ENCODE measurements at places on chromosomes 4 and X.
A peak's percentile ranks its signal among the peaks of the same experiment; 100 is the strongest.

DNA sequence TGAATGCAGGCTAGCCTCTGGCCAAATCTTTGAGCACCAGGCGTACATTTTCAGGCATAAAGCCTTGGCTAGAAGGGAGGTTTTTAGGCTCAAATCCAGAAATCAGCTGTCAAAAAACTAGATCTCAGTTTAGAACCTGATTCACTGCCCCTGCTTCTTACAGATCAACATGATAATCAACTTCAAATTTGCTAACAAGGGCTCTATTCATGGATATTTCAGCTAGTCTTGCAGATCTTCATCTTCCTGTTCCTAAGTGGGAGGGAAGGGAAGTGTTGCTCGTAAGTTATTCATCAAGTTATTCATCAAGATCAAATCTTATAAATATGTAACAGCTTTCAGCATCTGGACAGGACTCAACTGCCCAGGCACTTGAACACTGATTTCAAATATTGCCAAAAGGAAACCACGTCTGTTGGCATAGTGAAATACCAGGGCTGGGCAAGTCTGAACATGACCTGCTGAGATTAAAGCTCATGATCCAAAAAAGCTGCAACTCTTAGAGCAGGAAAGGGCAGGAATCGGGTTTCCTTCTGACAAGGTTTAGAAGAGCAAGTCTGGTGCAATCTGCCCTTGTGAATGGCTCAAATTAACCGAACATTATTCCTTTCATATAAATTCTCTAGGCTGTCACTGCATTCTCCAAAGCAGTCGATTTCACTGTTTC, 200.3 kb downstream of the PDGFC start:
- peak; percentile 5 for DNase-seq

- DNase-seq: no peak
Observed at GRCh38 chr4:112910109-112910736, 139.2 kb upstream of the ANK2 start.

DNA sequence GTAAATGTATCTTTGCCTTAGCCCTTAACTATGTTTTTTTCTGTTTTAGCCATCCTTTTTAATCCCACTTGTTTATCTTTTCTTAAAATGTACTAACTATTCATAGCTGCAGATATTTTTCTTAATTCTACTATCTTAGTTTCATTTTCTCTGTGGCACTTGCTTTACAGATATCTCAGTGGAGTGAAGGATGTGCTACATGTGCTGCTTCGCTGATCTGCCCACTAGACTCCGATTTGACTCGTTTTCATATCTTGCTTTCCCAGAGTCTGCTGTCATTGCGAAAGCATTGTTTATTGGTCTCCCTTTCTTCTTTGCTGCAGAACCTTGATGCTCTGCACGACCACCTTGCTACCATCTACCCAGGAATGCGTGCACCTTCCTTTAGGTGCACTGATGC, 30.6 kb downstream of the GUCY1B1 start:
- DNase-seq: no peak

DNA sequence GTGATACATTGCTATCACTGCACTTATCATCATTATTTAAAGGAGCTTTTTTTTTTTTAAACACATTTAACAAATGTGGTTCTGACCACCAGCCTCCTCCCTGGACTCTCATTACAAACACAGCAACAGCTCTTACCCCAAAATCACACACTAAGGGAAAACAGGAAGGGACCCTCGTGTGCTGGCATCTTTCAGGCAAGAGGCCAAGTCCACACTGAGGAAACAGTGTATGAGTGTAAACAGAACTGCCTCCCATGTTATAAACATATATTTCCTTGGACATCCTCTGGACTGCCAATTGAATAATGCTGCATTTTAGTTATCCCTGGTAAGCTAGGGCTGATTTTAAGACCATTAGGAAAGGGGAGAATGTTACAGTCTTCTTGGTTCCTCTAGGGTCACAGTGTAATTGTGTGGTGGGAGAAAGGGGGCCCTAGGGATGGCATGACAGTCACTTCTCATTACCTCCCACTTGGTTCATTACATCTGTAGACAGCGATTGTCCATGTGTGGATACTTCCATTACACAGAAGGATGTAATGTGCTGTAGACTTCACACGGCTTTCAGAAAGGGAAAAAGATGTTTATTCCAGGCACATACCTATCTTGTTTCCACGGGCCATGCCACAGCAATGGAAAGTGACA, 244.6 kb upstream of the TET2 start:
- DNase-seq: no peak

DNA sequence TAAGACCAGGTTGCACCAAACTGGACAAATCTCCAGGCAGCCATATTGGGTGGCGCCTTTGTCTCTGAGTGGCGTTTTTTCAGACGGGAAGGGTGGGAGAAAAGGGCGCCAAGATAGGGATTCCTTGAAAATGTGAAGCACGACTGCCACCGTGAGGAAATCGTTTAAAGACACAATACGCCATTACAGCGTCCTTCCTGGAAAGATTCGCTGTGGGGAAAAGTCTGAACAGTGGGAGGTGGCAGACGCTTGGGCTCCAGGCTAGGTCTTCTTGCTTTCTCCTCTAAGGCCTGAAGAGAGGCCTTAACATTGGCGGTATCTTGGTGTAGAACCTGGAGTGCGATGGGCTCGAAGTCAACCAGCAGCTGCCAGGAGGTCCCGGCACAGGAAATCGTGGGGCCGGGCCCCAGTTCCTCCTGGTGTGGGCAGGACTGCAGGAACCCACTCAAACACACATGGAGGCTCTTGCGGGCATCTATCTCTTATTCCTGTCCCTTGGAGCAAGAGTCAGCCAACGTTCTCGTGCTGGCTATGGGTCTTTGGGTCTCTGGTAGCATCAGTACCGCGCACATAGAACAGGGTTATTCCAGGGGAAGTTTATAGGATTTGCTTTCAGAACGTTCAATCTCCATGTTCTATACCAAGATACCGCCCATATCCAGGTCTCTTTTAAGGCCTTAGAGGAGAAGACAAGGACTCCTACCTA, 208.8 kb downstream of the OR13H1 start:
- DNase-seq: peak; percentile 1

- DNase-seq: no peak
Observed at GRCh38 chr4:143404555-143404954, 67.9 kb downstream of the GAB1 start.

DNA sequence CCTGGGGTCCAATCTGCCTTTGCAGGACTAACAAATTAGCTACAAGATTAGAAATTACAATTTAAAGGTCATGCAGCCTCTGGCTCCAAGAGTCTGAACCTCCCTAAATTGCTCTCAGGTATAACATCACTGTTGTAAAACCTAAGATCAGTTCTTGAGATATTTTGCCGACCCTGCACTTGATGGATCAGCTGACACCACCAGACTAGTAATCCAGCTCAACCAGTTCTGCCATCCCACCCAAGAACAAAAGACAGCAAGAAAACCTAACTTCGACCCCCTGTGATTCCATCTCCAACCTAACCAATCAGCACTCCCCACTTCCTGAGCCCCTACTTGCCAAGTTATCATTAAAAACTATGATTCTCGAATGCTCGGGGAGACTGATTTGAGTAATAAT, 323.0 kb upstream of the BOD1L1 start:
- no peak for DNase-seq

DNA sequence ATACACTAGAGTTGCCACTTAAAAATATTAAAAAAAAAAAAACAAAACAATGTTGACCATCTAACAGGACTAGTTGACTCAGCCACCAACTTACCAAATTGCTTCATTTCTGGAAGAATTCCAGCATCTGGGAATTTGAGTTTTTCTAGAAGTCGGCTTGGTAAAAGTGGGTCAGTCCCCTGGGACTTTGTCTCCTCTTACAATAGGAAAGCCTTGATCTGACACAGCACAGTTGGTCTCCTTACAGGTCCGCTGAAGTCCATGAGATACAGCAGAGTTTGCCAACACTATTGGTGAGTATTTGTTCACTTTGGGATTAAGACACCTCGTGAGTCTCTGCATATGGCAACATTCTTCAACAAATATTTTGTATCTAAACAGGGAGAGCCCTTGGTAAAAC, 18.2 kb upstream of the DDIT4L start:
- DNase-seq: no peak

- peak; percentile 65 for DNase-seq
Observed at GRCh38 chrX:23902419-23902818, 5.3 kb downstream of the APOO start.

GRCh38 chrX:132169554-132169953, 41.7 kb upstream of the FRMD7 start:
- peak; percentile 12 for DNase-seq

DNA sequence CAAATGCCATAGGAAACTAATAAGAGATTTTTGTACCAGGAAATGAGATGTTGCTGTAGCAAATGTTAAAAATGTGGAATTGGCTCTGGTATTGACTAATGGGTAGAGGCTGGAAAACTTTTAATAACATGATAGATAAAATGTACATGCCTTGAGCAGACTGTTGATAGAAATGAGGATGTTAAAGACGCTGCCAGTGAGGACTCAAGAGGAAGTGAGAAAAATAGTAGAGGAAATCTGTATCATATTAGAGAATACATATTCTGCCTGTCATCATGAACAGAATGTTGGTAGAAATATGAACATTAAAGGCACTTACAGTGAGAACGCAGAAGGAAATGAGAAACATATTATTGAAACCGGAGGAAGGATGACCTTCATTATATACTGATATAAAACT, 577.2 kb upstream of the HTR2C start:
- DNase-seq: no peak

- DNase-seq: no peak
Observed at GRCh38 chr4:119788349-119789266, 160.0 kb upstream of the PDE5A start.

DNA sequence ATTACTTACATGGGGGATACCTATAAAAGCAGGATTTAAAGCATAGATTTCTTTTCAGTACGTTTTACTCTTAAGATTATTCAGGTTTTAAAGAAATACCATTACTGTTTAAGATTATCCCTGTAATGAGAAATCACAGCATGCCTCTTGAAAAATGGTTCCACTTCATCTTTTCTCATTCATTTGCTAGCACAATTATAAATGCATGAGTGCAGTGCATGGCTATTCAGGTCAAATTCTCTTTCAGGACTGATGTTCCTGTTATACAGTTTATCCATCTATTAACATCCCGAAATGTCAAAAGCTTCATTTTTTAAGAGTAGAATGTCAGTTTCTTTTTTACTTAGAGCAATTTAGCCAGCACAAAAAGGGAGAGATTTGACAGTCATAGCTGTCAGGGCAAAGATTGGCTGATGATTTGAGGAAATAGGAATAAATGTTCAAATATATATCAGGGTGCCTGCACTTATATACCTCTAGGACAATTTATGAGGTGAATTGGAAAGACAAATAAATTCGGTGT, 135.2 kb downstream of the ADGRL3 start:
- no peak for DNase-seq

- peak; percentile 3 for DNase-seq
Observed at GRCh38 chrX:109635146-109635545, 10.2 kb upstream of the KCNE5 start.

- no peak for DNase-seq
Observed at GRCh38 chr4:55822329-55822728, 2.7 kb downstream of the EXOC1L start.

- DNase-seq: no peak
Observed at GRCh38 chrX:2863646-2864045, 34.9 kb downstream of the GYG2 start.

DNA sequence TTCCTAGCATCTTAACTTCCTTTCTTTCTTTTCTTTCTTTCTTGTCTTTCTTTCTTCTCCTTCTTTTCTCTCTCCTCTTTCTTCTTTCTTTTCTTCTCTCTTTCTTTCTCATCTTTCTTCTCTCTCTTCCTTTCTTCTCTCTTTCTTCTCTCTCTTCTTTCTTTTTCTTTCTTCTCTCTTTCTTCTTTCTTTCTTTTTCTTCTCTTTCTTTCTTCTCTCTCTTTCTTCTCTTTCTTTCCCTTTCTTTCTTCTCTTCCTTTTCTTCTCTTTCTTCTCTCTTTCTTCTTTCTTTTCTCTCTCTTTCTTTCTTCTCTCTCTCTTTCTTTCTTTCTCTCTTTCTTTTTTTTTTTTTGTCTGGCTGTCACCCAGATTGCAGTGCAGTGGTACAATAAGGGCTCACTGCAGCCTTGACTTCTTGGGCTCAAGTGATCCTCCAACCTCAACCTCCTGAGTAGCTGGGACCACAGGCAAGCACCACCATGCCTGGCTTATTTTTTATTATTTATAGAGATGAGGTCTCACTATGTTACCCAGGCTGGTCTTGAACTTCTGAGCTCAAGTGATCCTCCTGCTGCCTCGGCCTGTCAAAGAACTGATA, 17.5 kb downstream of the NMU start:
- no peak for DNase-seq

DNA sequence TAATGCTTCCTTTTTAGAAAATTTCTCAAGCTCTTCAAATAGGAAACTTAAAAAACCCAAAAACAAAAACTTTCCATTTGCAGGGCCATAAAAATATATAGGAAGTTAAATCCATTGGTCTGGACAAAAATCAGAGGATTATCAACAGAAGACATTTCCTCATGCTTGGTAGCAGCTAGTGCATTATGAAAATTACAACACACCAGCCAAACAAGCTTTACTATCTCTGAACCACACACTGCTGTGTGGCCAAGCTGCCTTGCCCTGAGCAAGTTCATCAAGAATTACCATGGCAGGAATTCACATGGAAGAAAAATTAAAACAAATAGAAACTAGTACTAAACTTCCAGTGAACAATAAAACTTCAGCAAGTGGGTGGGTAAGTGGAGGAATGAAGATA, 3.6 kb downstream of the USP46 start:
- no peak for DNase-seq

DNA sequence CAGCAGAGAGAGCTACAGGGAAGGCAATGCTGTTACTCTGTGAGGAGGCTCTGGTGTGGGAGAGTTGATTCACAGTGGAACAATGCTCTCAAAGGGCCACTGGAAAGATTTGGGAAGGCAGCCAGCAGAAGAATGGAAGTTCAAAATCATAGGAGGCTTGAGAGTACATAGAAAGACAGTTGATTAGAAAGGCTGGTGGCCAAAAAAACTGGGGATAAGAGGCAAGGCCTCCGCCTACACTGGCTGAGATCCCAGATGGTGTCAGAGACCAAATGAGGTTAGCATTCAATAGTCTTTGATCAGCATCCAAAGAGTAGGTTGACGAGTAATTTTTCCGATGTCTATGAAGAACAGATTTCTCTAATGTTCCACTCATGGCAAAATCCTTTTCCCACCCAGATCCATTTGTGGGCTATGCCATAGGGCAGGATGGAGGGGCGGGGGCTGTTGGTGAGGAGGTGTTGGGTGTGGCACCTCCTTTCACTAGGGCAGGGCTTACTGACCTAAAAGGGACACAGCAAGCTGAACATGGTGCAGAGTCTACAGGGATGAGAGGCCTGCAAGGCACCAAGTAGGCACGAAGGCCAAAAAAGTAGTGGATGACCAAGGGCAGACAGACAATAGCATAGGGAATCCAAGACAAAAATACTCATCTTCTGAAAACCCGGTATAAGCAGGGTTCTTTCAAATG, 15.1 kb downstream of the TEC start:
- no peak for DNase-seq

DNA sequence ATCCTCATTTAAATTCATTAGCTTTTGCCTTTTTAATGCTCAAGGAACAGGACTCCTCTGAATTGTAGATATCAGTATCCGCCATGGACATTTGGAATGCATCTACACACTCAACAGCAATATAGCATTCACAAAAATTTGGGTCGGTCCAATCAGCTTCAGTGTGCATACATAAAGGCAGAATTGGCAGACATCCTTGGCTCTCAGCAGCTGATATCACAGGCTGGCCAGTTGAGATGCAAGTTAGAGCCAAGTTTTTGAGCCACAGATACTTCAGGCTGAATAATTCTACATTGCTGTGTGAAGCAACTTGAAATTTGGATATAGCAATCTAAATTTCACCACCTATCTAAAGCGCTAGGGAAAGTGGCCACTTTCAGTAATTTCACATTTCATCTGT, 821.1 kb downstream of the PCDH19 start:
- DNase-seq: no peak

GRCh38 chr4:26127851-26128337, 192.9 kb upstream of the RBPJ start:
- no peak for DNase-seq

Data from NCI-H526 treated with DMSO at 0.1 percent for 48 hours (cell line).